ENCODE measurements at places on chromosomes 1 and 21. TPM values are rescaled to one million over a fixed set of nuclear protein-coding genes. Genes with fewer than 3 reads are reported as not detected.

DNA sequence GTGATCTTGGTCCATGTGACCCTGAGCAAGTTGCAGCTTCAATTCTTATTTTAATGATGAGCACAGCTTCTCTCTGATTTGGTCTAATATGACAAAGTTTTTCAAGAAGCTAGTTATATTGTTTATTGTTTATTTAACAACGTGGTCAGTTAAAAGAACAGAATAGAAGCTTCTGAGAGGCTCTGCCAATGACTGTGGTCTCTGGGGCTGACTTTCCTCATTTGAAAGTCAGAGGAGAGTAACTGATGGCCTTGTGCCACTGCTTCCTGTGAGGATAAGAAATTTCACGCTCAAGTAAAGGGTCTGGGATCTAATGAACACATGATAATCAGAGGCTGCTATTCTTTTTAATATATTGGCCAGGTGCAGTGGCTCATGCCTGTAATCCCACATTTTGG, 7.3 kb downstream of the HHIPL2 start:
- DNase-seq = no peak

DNA sequence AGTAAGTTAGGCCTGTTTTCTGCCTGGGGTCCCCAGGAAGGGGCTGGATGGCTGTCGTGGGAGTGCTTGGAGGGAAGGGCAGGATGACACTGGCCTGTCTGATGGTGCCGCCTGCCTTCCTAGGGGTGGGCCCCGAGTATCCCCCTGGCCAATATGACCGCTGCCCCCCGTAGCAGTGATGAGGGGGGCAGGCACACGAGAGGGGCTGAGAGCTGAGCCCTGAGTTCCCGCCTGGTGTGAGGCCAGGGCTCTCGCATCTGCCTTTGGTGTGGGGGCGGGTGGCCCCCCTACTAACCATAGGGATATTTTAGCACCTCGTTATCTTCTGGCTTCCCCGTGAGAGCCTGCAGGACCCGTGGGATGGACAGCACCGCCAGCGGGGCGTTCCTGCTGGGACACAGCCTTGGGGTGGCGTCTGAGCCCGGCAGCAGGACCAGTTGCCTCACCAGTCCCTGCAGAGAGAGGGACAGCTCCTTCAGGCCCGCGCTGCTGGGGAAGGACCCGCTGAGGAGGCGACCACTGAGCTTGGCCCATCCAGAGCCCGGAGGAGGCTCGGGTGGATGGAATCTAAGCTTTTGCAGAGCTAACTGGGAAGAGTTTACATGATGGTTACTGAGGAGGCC, 10.4 kb downstream of the KRTAP10-1 start:
- no peak for DNase-seq

DNA sequence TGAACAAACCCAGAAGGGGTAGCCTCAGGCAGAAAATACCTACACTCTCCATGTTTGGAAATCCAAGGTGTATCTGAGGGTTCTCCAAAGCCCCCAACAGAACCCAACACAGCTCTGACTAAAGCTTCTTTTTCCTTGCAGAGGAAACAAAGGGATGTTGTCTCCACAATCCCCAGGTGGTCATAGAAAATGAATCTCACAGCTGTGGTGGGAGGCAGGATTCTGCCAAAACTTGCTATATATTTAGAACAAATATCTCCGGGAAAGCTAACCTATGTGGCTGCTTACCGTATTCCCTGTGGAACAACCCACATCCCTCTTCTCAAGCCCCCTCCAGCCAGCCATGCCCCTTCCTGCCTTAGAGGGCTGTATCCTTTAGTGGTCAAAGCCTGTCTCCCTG, 406.1 kb downstream of the PRDM2 start:
- no peak for DNase-seq

DNA sequence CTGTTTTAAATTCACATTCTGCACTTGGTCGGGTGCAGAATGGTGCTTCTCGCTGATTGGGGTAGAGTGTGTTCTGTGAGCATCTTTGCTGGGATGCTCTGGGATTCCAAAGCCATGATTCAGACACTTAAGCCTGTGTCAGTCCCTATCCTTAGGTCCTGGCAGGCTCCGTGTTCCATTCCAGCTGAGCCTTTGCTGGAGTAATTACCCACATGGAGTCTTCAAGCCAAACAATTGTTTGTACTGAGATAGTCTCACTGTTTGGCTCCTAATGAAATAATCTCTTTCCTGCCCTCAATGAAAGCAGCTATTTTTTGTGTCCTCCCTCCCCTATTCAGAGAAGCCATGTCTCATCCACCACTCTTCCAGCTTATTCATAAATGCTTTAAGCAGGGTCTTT, 18.7 kb downstream of the SMAP2 start:
- no peak for DNase-seq

DNA sequence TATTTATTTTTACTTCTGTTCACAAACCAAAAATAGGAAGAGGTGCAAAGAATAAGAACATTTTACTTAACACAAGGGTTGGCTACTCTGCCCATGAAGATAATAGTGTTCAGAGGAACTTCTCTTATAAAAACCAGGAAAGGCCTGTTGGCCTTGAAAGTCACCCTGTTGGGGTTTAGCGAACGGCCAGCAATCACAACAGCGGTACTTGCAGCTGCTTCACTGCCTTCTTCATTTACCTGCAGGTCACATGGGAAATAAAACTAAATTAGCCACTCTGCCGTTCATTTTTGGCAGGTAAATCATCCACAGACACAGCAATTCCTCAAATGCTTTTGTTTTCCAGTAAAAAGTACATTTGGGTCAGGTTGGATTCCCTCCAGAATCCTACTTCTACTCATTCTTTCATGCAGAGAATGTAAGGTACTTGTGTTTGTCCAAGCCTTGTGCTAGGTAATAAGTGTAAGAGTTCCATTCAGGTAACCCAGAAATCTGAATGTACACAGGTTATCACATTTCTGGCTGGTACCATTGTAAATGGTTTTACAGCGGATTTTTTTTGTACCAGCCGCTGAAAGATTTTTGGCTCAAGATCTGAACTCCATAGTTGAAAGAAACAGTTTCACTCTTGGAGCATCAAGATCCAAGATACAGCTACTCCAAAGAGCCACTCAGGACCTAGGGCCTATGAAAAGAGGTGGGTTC, 13.1 kb downstream of the SERPINC1 start:
- no peak for DNase-seq

The RGS18 gene
- 14.3 TPM for polyA plus RNA-seq

The ZNF683 gene
- 61.3 TPM for polyA plus RNA-seq
